Large intestine (tissue), 12 donors: ENCODE measurements at places on chromosomes 1 and 21. TPM values are rescaled to one million over a fixed set of nuclear protein-coding genes. Genes with fewer than 3 reads are reported as not detected.

NUDT17 gene
- 5.1 TPM for polyA plus RNA-seq

RPRD2 gene
- 33.2 TPM for polyA plus RNA-seq

TINAGL1 gene
- 37.7 TPM for polyA plus RNA-seq

GJA8 gene
- not detected for polyA plus RNA-seq

TYW3 gene
- polyA plus RNA-seq, result 20.0 TPM

ENTREP3 gene
- 19.4 TPM for polyA plus RNA-seq

FCGR3A gene
- 3.1 TPM for polyA plus RNA-seq

MYOC gene
- 0.60 TPM for polyA plus RNA-seq

PHC2 gene
- 58.2 TPM for polyA plus RNA-seq

DNA sequence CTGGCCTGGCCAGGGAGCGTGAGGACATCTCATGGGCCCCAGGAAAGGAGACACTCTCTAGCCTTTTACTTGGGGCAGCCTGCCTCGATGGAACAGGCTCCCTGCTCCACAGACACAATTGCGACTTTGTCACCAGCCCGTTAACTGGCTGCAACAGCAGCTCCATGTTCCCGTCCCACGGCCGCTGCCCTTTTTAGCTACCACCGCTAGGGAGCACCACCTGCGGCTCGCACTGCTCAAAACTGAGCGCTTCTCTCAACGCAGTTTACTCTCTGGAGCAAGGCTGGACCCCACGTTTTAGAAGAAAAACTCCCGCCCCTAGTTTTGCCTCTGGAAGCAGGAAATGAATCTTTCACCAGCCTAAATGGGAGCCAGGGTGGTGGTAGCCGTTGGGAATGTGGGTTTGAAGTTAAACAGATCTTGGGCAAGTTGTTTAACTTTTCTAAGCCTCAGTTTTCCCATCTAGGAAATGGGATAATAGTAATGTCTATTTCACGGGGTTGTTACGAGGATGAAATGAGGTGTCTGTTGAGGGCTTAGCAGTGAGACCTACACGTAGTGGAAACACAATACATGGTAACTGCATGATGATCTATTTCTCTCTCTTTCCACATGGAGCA, 3.5 kb upstream of the LRRC38 start:
- DNase-seq, result no peak

DNA sequence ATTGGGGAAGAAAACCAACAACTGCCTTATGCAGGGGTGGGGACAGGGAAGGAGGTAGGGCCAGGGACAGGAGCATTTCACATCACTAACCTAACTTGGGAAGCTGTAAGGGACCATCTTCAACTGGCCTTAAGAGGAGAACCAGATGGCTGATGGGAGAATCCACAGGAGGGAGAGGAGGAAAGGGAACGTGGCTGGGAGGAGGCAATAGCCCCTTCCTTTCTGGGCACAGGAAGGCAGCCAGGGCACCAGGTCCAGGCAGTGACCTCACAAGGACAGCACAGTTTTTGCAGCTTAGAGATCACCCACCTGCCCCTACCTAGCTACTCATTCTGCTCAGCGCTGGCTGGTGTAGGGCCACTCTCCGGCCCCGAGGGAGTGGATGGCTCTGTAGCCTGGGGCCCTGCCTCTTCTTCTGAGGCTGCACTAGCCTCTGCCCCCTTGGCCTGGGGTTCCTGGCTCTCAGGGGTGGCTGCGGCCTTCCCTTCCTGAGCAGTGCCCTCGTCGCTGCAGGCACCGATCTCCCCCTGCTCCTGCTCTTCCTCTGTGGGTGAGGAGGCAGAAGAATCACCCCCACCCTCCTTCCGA, 1.7 kb downstream of the MARCKSL1 start:
- DNase-seq, result no peak

GRCh38 chr1:203954788-203955552, 93.6 kb downstream of the SNRPE start:
- DNase-seq, result no peak

GRCh38 chr1:236400061-236400603, 6.0 kb downstream of the EDARADD start:
- no peak for DNase-seq

DNA sequence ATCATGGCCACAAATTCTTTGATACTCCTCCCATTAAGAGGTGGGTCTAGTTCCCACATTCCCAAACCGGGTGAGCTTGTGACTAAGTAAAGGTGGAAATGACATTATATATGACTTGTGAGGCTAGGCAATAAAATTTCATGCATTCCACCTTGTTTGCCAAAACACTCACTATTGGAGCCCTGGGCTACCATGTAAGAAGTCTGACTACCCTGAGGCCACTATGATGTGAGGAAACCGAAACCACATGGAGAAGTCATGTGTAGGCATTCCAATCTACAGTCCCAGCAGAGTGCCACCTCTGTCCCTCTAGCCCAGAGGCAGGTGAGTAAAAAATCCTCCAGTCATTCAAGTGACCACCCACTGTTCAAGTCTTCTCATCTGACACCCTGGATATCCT, 17.9 kb upstream of the SMG7 start:
- no peak for DNase-seq

DNA sequence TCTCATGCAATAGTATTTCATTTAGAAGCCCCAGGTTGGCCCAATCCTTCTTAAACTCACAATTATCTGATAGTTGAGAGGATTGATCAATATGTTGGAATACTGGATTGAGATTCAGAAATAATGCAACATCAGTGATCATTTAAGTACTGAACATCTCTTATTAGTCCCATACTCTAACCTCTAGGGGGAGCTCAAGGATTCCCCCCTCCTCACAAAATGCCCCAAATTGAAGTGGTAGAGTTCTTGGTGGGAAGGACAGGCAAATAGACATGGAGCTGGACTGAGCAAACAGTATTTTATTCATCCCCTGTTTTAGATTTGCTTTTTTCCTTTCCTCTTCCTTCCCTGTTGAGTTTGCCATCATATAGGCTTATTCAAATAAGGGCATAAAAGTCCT, 62.8 kb downstream of the NGF start:
- no peak for DNase-seq

- no peak for DNase-seq
Observed at GRCh38 chr1:62523860-62524259, 73.5 kb upstream of the ANGPTL3 start.

DNA sequence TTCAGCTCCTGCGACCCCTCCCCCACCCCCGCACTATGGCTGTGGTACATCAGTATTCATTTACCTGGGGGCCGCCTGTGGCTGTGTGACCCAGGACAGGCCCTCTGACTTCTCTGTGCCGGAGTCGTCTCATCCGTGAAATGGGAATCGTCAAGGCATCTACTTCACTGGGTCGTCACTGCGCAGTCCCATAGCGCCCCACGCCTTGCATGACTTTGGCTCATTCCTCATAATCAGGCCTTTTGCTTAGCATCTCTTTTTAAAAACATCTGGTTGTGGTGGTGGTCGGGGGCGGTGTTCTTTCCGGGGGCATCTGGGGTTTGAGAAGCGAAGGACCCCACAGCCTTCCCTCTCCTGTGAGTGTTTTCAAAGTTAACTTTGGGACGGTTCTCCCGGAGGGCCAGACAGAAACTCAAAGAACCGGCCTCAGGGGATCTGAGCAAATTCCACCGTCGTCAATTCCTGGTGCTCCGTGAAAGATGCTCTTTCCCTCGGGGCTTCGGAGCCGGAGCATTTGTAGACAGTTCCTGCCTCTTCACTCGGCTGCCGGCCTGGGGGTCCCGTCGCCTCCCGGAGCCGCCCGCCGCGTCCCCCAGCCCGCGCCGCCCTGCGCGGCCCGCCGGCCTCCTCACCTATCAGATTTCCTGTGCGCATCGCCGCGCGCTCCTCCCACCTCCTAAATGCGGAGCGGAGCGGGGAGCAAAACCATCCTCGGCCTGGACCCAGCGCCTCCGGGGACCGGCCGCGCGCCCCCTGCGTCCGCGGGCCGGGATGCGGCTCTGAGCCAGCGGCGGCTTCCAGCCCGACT, at the start of gene B3GALT5:
Gene B3GALT5 (plus strand): TSS at position 708 of the 808 bp plus-strand sequence. CDS start 47,620 bp downstream, outside the sequence.
- DNase-seq, result peak; percentile 53

- peak; percentile 72 for DNase-seq
Observed at GRCh38 chr1:112887599-112888283, 68.3 kb downstream of the SLC16A1 start.

DNA sequence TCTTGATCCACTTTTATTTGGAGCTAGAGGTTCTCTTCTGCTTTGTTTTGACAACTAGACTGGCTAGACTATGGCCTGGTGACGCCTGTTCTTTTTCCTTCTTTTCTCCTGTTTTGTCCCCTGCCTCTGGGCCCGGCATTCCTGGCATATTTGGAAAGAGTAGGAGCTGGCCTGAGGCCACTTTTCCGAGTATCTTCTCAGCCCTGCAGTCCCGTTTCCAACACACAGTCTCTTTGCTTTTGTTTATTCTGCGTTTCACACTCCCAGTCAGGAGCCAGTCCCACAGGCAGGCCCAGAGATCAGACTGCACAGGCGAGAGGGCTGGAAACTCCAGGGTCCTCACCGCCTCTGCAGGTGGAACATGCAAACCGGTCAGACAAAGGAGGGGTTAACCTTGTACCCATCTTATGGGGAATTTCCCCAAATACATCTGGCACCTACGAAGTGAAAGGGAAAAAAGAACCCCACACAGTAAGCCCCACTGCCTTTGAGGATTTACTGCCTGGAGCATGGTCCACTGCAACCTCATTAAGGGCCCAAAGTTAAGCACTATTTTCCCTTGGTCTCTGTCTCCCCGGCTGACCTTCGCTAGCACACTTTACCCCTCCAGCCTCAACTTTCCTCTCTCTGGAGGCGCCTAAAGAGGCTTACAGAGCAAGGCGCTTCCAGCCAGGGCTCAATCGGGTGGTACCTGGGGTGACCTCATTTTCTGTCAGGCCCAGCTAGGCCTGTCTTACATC, 141.1 kb downstream of the TOMM20 start:
- DNase-seq, result peak; percentile 47

GRCh38 chr1:116740296-116740695, 13.9 kb upstream of the CD2 start:
- DNase-seq, result no peak
